Brain (organoid and tissue), 16 donors: ENCODE measurements at places on chromosomes 3 and 15. TPM values are rescaled to one million over a fixed set of nuclear protein-coding genes. Genes with fewer than 3 reads are reported as not detected.

- peak; percentile 47 for DNase-seq
Measured at GRCh38 chr3:46383211-46383950, 12.6 kb downstream of the CCR5 start.

- DNase-seq: no peak
Measured at GRCh38 chr3:37772773-37773354, 88.8 kb upstream of the CTDSPL start.

DNA sequence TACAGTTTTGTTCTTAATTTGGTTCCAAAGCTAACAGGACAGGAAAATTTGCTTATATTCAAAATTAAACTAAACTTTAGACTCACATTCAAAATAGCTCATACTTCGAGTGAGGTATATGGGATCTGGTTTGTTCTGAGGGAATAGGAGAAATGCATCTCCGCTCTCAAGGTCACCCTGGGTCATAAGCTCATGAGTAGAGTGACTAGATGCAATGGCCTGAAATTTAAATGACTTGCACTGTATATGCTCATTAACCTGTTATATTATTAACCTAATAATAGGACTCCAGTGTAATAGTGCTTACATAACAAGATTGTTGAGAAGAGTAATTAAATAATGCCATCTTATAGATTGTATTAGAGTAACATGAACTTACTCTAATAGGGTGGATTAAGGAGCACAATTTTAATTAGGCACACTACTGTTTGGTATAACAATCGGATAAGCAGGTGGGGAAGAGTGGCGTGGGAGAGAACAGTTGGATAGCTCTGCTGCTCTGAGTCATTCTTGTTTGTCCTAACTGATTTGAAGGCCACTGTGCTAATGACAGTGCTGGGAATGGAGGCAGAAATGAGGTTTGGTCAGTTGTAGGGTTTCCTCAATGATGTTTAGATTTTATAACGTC, 5.2 kb downstream of the NKTR start:
- DNase-seq: no peak

DNA sequence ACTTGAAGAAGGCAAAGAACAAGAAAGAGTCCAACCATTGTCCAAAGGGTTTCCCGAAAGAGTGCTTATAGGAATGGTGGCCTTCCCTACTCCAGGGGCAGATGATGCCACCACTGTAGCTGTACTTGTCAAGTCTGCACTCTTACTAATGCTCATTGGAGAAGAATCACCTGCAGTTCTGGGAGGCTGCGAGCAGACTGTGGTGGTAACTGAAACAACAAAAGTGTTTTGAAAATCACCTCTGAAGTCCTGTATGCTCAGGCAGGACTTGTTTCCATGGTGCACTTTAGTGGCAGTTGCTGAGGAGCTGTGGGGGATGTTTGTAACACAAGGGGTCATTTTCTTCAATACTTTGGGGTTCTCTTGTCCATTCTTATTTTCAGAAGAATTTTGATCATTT, 36.0 kb downstream of the USF3 start:
- DNase-seq: no peak

DNA sequence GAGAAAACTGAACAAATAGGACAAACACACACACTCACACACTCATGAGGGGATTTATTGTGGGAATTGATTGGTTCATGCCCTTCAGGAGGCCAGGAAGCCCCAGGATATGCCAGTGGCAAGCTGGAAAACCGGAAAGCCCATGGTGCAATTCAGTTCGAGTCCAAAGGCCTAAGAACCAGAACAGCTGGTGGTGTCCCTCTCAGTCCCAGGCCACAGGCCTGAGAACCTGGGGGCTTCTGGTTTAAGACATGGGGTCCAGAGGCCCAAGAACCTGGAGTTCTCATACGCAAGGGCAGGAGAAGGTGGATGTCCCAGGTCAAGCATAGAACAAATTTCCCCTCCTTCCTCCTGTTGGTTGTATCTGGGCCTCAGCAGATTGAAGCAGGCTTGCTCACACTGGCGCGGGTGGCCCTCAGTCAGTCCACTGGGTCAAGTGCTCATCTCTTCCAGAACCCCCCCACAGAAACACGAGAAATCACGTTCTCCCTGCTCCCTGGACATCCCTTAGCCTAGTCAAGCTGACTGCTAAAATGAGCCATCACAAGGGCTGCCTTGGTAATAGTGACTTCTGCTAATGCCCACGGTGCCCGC, 50.1 kb upstream of the RPL32 start:
- no peak for DNase-seq

DNA sequence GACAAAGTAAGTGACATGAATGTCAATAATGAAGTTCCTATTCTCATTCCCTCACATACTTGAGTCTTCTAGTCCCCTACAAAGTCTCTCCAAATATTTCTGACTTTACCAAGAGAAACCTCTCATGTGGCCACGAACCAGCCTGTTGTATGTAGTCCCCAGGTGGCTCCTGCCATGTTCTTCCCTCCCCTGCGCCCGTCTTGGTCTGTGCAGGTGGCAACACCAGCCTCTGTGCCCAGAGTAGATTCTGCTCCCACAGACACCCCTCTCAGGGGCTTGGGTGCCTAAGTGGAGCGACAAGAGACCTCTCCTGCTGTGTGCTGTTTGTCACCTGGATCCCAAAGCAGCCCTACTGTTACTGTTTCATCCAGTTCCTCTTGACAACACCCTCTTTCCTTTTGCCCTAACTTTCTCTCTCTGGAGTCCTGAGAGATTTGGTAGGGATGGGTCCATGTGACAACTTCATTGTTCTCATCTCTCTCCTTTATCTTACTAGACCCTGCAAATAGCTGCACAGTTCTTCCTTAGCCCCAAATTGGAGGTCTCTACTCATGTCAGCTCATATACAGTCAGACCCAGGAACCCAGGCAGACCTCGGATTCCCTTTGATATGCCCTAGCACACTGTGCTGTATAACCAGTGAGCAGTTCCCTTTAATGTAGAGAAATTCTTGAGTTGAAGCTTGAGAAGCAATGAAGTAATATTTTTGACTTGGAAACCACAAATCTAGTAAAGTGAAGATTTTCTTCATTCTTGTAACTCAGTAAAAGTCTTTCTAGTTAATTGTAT, 56.9 kb downstream of the POLR2M start:
- DNase-seq: no peak

DNA sequence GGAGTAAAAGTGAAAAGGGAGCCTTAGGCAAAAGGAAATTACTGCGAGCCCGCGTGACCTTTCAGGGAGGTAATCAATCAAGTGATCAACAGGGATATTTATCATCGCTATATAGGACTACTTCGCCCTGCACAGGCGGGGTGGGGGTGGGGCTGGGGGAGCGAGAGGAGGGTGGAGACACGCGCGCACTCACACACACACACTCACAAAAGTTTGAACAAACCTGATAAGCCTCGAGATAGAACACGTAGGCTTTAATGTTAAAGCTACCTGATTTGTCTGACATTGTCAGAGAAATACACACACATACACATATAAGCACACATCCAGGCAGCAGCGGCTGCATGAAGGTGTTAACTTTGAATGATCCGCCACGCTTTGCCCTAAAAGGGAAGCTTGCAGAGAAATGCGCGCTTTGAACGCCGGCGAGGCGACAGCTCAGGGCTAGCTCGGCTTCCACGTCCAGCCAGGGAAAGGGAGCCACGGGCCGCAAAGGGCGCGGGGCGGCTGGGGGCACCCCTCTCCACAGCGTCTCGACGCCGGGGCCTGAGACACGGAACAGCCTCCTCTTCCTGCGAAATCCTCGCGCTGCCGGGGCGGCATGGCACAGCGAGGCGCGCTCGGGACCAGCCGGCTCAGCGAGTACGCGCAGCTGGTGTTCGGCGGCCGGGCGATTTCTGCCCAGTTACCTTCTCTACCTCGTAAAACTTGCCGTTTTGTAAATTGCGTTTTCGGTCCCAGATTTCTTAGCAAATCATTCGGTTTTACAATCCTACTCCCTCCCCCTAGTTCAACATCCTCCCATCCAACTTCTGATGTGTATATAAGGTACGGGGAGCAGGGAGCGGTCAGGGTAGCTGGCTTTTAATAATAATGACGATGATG, 4.8 kb upstream of the MECOM start:
- peak; percentile 65 for DNase-seq

DNA sequence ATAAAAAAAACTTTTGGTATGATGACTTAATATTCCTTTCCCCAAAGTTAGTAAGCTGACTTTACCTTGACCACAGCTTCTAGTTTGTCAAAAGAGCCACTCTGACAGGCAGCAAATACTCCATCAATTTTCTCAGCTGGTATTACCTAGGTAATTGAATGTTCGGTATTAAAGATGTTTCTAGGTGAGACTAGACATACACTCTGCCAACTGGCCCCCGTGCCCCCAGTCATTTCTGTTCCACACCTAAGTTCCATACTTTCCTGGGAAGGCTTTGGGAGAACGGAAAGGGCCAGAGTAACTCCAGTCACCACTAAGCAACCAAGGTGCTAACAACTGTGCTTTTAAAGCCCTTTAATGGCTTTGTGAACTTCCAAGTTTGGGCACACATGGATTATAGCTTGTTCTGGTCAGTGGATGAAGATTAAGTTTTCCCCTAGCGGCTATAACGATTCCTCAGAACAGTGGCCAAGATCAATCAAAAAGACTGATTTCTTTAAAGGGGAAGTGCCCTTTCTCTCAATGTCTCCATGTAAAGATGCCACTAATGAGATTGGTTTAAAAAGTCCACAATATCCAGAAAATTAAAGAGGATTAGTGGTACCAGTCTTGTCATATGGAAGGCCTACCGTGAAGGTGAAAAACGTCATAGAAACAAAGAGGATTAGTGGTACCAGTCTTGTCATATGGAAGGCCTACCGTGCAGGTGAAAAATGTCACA, 7.0 kb downstream of the EIF4A2 start:
- no peak for DNase-seq

DNA sequence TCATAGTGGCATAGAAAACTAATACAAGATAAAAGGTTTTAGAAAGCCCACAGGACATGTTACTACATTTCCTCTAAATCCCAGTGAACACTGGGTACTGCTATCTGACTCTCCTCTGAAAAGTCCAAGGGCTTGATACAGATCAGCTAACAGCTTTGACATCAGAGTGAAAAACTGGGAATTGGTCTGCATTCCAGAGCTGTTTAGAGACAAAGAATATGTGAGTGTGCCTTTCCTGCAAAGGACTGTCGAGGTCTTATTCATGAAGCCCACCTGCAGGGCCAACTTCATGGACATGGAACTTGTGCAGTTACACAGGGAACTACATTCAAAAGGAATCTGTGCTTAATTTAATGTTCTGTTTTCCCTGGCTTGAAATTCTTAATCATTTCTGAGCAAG, 5.2 kb upstream of the TMCO5A start:
- no peak for DNase-seq

DNA sequence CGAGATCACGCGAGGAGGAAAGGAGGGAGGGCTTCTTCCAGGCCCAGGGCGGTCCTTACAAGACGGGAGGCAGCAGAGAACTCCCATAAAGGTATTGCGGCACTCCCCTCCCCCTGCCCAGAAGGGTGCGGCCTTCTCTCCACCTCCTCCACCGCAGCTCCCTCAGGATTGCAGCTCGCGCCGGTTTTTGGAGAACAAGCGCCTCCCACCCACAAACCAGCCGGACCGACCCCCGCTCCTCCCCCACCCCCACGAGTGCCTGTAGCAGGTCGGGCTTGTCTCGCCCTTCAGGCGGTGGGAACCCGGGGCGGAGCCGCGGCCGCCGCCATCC, 1.1 kb upstream of the SETD5 start:
- peak; percentile 90 for DNase-seq

GRCh38 chr15:49908933-49909295, 210.1 kb downstream of the ATP8B4 start:
- DNase-seq: no peak

DNA sequence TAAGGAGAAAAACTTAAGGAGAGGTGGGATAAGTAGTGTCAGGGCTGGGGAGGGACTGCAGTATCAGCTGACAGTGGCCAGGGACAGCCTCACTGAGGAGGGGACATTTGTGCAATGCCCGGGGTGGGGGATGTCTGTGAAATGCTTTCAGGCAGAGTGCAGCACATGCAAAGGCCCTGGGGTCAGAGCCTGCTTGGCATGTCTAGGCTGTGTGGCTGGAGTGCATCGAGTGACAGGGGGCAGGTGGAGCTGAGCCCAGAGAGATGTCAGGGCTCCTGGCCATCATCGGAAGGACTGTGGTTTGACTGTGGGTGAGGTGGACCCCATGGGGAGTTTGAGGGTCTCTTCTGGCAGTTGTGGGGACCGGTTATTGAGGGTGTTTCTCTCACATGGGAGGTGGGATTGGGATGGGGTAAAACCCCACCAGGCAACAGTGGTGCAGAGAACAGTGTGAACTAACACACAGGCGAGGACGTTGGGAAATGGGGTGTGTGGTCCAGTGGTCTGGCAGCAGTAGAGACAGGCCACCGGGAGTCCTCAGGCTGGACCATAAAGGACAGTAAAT, 61.2 kb downstream of the FBLN2 start:
- no peak for DNase-seq

GRCh38 chr15:38563723-38564519, 693 bp downstream of the RASGRP1 start:
- DNase-seq: peak; percentile 56

DNA sequence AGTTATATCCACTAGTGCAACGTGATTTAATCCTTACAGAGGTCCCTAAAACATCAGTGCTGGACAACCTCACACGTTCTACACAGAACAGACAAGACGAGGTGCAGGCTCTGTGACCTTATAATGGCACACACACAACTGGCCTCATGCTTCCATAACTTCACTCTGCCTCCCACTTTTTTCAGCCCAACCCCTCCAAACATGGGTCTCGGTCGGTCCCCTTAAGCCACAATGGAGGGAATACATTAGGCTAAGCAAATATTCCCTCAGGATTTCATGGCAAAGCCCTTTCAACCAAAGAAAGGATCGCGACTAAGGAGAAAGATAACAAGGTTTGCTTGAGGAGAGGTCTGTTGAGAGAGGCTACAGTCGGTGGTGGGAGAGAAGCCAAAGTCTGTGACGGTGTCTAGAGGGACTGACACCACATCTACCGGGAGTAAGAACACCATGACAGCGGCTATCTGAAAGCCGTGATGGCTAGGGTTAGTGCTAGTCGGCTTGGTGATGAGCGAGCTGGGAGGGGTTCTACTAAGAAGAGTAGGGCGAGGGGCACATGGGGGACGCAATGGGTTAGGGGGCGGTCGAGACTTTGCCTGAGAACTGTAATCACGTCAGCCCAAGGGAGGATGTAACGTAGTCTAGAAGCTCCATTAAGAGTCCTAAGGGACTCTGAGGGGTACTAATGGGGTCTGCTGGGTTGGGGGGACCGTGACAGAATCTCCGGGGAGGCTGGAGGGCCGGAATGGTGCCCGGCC, 1.0 kb downstream of the MYO9A start:
- peak; percentile 44 for DNase-seq

- peak; percentile 36 for DNase-seq
Measured at GRCh38 chr3:194327218-194328052, 23.7 kb downstream of the CPN2 start.

GRCh38 chr3:133576169-133576568, 2.7 kb downstream of the CDV3 start:
- DNase-seq: no peak

- no peak for DNase-seq
Measured at GRCh38 chr3:175342196-175342595, 483.1 kb downstream of the NAALADL2 start.

GRCh38 chr15:73993211-73993994, 1.1 kb upstream of the PML start:
- DNase-seq: peak; percentile 21

VEPH1 gene
- 0.88 TPM for polyA plus RNA-seq

RARB gene
- polyA plus RNA-seq: 3.7 TPM

DCBLD2 gene
- polyA plus RNA-seq: 10.9 TPM

TGM5 gene
- polyA plus RNA-seq: not detected

LYZL4 gene
- not detected for polyA plus RNA-seq

SEMA3B gene
- 60.5 TPM for polyA plus RNA-seq

CLDN1 gene
- 0.44 TPM for polyA plus RNA-seq

CGNL1 gene
- 9.1 TPM for polyA plus RNA-seq

SLC24A5 gene
- polyA plus RNA-seq: not detected
